Adipocyte (in vitro differentiated cells): ENCODE measurements at places on chromosomes 16 and 17.

GRCh38 chr17:19743101-19744100, 4.7 kb downstream of the ALDH3A1 start:
- DNase-seq: no peak

DNA sequence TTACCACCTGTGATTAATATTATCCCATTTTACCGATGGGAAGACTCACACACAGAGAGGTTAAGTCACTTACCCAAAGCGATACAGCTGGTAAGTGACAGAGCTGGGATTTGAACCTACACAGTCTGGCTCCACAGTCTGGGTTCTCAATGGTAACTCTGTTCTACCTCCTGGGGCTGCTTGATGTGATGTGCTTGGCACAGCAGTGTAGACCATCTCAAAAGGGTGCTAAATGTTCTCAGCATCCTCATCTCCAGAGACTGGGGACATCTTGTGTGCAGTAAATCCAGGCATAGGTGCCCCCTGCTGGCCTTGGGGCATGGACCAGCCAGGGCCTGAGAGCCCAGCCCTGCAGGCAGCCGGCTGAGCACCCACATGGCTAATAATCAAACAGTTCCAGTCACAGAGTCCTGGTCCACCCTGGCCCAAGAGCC, 15.4 kb upstream of the KATNB1 start:
- peak; percentile 42 for DNase-seq

GRCh38 chr16:17334096-17334495, 136.7 kb downstream of the XYLT1 start:
- peak; percentile 54 for DNase-seq

- no peak for DNase-seq
Measured at GRCh38 chr16:46658925-46659324, 30.1 kb downstream of the VPS35 start.

- DNase-seq: no peak
Measured at GRCh38 chr17:56638591-56639051, 45.1 kb downstream of the NOG start.

DNA sequence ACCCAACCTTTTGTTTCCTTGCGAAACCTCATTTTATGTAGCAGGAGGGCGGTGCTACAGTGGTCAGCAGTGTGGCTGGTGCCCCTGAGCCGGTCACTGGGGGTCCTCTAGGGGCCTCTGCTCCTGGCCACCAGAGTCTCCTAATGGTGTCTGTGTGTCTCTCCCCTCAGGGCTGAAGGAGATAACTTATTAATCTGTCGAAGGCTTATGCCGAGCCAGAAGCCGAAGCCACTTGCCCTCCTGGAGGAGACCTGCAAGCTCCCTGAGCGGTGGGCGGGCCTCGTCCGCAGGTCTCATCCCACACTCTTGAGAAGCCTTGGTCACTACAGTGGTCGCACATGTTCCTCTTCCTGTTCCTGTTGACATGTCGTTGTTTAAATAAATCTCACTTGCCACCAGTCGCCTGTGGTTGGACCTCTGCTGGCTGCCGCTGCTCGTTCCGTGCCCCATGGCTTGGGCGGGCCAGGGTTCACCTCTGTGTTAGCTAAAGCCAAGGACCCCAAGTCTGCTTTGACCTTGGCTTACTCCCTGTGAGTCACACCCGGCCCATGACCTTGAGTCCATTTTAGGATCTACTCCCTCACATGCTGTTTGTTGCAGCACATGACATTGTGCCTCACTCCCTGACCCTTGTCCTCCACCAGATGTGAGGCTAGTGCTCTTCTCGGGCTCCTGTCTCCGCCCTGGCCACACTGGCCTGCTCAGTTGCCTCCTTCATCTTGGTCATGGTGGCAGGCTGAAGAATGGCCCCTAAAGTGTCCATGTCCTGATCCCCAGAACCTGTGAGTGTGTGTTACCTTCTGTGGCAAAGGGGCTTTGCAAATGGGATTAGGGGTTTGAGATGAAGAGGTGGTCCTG, 38.7 kb upstream of the AQP8 start:
- peak; percentile 38 for DNase-seq

DNA sequence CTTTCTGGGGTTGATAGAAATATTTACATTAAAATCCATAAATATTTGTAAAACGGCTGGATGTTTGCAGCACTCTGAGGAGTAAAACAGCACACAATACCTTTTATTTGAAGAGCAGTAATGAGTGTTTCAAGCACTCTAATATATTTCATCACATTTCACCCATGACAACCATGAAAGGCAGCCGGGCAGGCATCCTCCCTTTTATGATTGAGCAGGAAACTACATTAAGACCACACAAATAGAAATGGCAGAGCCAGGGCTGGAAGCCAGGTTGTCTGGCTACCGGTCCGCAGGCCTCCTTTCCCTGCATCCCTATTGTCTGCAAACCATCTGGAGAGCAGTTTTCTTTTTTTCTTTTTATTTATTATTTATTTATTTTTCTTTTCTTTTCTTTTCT, 23.1 kb upstream of the GPRC5C start:
- no peak for DNase-seq
